ENCODE measurements at places on chromosomes 13 and 19.
A peak's percentile ranks its signal among the peaks of the same experiment; 100 is the strongest.

- no peak for DNase-seq
These were observed 95.2 kb downstream of the ELF1 start for GRCh38 chr13:40923867-40924266.

DNA sequence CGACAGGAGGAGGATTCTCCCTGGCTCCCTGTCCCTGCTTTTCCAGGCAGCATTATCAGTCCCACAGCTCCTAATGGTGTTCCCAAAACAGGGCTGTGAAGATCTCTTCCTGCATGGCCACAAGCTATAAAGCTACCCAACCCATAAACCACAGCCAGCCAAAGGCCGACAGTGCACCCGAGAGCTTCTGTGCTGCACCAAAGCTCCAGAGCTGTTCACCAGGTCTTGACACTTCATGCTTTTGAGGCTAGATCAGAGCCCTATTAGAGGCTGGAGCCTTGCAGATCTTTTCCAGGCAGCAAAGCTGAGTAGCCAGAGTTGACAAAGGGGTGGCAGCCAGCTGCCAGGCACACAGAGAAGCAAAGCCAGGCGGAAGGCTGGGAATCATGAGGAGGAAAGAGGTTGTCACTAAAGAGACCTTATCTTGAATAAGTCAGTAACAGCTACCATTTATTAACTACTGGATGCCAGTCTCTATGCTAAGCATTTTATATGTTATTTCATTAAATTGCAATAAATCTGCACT lies 180.4 kb downstream of the KATNAL1 start:
- no peak for DNase-seq

DNA sequence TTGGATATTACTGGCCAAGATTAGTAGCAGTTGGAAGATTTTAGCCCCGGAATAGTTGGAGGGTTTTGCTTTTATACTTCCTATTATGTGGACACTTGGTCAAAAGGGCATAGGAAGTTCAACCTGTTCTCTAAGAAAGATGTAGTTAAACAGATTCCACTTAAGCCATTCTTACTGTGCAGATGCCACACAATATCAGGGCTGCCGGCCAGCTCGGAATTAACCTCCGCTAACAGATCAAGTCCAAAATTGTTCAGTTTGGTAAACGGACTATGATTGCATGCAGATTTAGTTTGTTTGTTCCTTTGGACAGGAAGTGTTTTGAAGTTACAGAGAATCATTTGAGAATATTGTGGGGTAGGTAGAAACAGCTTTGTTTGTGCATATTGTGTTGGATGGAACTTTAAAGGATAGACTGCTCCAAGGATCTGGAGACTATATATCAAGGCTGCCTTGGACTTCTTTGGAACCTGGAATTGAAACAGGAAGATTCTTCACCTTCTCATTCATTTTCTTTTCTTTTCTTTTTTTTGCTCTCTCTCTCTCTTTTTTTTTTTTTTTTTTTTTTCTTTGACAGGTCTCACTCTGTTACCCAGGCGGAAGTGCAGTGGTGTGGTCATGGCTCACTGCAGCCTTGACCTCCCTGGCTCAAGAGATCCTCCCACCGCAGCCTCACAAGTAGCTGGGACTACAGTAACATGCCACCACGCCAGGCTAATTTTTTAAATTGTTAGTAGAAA lies 5.0 kb upstream of the SPRY2 start:
- no peak for DNase-seq

- DNase-seq: no peak
These were observed 189.0 kb downstream of the LACC1 start for GRCh38 chr13:44068737-44069136.

- DNase-seq: no peak
These were observed 629.9 kb downstream of the DIAPH3 start for GRCh38 chr13:59533561-59534555.

- DNase-seq: no peak
These were observed 18.6 kb downstream of the DEDD2 start for GRCh38 chr19:42198676-42199439.

- no peak for DNase-seq
These were observed 756.0 kb upstream of the PCDH20 start for GRCh38 chr13:62171697-62172096.

GRCh38 chr19:33459222-33460090 lies 62.1 kb downstream of the PEPD start:
- no peak for DNase-seq

GRCh38 chr13:41434831-41435520 lies 22.4 kb upstream of the RGCC start:
- DNase-seq: no peak

- DNase-seq: peak; percentile 90
These were observed 1.1 kb downstream of the IRS2 start for GRCh38 chr13:109785141-109785891.

GRCh38 chr19:33515921-33516320 lies 5.7 kb downstream of the PEPD start:
- DNase-seq: no peak

DNA sequence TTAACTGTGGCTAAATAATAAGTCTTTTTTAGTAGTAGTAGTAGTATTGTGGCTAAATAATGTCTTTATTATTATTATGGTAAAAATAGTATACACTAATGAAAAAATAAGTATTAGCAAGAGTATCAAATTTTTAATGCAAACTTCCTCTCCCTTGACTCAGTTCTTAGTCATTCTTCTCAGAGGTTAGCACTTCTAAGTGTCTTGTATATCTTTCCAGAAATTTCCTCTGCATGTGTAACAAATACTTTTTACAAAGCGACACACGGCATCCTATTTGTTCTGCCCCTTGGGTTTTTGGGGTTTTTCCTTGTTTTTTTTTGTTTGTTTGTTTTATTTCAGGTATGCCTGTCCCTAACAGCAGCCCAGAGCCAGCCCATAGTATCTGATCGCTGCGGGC lies 20.9 kb downstream of the SIN3B start:
- no peak for DNase-seq

- no peak for DNase-seq
These were observed 13.1 kb downstream of the EPS15L1 start for GRCh38 chr19:16458391-16459341.

DNA sequence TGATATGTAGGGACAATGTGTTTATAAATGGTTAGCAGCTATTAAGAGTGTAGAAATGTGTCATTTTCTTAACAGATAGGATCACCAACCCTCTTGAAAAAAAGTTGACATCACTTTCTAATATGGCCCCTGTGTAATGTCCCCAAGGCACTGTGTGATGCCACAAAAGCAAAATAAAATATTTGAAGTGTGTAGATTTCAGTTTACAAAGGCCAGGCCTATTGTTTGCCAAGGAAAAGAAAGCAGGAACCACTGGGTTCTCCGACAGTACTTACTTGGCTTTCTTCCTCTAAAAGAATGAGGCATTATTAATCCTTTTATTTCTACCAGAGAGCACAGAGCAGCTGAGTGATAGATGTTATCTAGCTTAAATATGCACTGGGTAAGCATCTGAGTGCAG lies 10.5 kb upstream of the GJA3 start:
- no peak for DNase-seq

DNA sequence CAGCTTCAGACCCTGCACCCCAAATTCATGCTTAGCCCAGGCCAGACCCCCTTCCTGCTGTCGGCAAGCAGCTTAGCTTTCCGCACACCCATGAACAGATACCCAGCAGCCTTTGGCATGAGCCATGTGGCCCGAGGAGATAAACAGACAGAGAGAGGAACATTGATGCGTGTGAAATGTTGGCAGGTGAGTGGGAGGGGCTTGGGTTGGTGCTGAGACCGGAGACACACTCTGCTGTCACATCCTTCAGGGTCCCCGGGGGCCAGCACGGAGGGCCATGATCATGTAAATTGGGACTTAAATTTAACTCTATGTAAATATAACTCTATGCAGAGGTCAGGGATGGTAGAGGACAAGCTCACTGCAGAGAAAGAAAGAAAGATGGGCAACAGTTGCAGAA lies 1.5 kb downstream of the CD22 start:
- DNase-seq: no peak

GRCh38 chr13:74070065-74070464 lies 64.1 kb downstream of the KLF12 start:
- DNase-seq: no peak

- no peak for DNase-seq
These were observed 6.0 kb downstream of the PLAUR start for GRCh38 chr19:43664018-43664417.

- DNase-seq: no peak
These were observed 19.1 kb upstream of the FAM216B start for GRCh38 chr13:42762251-42762650.

DNA sequence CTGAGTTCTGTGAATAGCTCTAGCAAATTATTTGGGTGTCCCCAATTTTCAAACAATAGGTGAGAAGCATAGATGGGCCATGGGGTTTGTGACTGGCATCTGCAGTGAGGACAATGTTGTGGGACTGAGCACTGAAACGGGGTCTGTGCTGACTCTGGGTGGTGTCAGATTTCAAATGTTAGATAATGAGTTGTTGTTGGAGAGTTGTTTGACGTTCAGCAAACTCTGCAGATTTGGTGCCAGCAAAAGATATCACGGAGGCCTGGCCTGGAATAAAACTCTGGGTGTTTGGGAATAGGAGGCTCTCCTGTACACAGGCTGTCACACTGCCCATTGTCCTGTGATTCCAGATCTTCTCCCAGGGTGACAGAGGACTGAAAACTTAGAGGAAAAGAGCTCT lies 2.9 kb downstream of the ZNF90 start:
- no peak for DNase-seq

DNA sequence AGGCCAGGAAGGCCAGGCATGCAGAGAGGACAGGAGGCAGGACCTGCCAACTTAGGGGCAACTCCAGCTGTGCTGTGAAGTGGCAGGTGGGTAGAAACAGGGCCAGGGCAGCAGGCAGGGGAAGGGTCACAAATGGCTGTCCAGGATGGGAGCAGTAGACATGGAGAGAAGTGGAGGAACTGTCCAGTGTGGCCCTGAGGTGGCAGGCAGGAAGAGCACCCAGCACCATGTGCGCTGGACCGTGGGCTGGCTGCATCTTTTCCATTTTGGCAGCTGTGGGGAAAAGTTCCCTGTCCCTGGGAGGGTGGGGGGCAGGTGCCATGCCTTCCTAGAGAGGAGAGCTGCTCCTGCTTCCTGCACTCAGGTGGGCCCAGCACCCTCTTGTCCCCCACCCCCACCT lies 13.8 kb downstream of the DEDD2 start:
- peak; percentile 33 for DNase-seq

DNA sequence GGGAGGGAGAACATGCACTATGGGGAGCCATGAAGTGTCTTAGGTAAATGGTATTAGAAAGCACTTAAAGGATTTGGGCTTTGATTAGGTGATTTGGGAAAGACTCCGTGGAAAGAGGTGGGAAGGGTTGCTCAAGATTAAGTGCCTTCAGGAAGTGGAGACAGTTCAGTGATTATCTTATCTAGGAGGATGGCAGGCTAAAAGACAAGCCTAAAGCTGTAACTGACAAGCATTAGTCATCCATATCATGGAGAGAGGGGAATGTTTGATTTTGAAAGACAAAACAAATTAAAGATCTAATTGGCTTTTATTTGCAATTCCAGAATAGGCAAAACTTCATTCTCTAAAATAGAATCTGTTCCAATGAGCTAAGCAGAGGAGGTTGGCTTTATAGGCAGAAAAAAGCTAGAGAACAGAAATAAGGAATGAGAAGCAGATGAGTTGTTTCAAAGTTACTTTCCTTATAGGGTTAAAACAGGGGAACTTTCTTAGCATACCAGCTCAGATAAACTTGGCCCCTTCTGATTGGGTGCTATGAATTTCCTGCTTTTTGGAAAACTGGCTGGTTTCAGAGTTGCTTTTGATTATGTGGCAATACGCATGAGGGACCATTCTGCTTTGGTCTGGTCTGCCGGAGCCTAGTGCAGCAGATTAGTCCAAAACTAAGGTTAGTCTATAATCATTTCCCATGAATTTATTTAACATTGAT lies 1.8 kb upstream of the DIAPH3 start:
- no peak for DNase-seq

DNA sequence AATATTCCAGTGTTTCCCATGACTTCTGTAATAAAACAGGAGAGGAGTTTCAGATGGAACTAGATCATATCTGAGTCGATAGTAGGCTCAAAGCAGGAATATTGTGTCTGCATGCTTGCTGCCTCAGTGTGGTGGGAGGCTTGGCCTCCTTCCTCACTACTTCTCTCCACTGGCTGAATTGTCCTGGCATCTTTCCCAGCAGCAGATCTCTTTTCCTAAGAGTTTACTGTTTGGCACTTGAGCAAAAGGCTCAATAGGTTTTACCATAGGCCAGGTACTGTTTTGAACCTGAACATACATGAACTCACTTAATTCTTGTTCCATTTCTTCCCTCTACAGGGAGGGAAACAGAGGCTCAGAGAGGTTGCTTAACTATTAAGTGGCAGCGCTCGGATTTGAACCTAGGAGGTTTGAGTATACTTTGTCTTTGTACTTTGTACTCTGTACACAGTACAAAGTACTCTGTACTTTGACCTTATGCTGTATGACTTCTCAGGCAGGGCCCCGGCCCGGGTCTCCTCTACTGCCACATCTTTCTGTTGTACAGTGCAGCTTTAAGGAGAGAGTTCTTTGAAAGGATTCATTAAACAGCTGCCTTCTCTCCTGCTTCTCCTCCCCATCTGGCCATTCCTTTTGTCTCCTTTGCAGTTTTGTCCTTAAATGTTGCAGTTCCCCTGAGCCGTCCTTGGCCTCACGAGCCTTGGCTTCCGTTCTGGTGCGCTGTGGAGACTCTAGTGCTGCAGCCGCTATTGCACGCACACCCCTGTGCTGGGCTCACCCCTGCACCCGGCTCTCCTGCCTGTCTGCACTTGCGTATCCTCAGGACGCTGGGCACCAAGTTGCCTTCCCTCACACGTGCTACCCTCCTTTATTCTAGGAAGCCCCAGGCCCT lies 8.1 kb downstream of the B3GLCT start:
- no peak for DNase-seq

- DNase-seq: no peak
These were observed 46.7 kb downstream of the NDFIP2 start for GRCh38 chr13:79527698-79528097.

- DNase-seq: no peak
These were observed 185.4 kb downstream of the KDM4B start for GRCh38 chr19:5154129-5154798.

DNA sequence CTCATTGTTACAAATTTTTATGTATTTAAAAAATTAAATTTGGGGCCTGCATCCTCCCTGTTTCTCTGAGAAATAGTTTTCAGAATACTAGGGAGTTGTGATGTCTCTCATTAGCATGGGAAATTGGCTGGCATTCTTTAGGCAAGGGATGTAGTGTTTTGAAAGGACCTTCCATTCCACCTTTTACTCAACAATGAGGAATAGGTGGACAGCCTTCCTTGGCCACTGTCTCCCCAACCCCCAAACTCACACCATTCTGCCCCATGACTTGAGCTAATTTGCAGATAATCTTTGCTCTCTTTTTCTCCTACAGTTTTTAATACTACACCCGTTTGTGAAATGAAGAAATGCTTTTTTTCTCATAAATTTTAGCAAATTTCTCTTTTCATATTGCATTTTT lies 244.6 kb upstream of the SPRY2 start:
- no peak for DNase-seq

DNA sequence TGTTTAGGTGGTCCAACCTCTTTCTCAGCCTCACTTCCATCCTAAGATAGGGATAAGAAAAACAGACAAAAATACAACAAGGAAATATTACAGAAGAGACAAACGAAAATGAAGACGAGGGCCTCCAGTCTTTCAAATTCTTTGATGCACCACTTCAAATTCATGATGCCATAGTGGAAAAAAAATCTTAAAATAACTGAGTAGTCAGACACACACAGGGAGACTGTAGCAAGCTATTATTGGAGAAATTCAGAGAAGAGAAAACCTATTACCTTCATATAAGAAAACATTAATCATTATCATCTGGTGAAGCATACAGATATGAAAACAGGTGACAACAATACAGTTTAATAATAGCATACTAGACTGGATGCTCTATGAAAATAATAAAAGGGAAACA lies 548.2 kb downstream of the KCTD12 start:
- no peak for DNase-seq

Measured in posterior cingulate gyrus (tissue), 11 donors.